A549 treated with dexamethasone at 1 μM for 4 hours (cell line): ENCODE measurements at places on chromosomes 11 and 22. TPM values are rescaled to one million over a fixed set of nuclear protein-coding genes. Genes with fewer than 3 reads are reported as not detected.

MS4A8 gene
- not detected in 5 replicates for total RNA-seq

THY1 gene
- total RNA-seq = 12.7 to 17.5 TPM (median 15.1 TPM) in 5 replicates

SNX32 gene
- total RNA-seq = 0.03 to 0.08 TPM (median 0.04 TPM) in 3 of 5 replicates, not detected in the others

HTR3A gene
- total RNA-seq = not detected in 5 replicates

OR51B5 gene
- 0.06 TPM in 1 of 5 replicates, not detected in the others for total RNA-seq

DGAT2 gene
- total RNA-seq = 1.2 to 1.9 TPM (median 1.5 TPM) in 5 replicates

OR8H2 gene
- not detected in 5 replicates for total RNA-seq

PTPRCAP gene
- 0.18 to 0.39 TPM (median 0.28 TPM) in 5 replicates for total RNA-seq

APOBEC3B gene
- total RNA-seq = 26.4 to 32.3 TPM (median 29.2 TPM) in 5 replicates

SLC22A12 gene
- not detected in 5 replicates for total RNA-seq

OR8D1 gene
- total RNA-seq = not detected in 5 replicates

KCNQ1 gene
- 0.52 to 0.75 TPM (median 0.60 TPM) in 5 replicates for total RNA-seq

CLDN5 gene
- total RNA-seq = not detected in 5 replicates

CARD16 gene
- not detected in 5 replicates for total RNA-seq

AIFM3 gene
- total RNA-seq = 1.9 to 3.5 TPM (median 3.0 TPM) in 5 replicates

OR5M8 gene
- not detected in 5 replicates for total RNA-seq

XKR3 gene
- total RNA-seq = not detected in 5 replicates

C11orf21 gene
- total RNA-seq = not detected in 5 replicates

MRGPRD gene
- total RNA-seq = not detected in 5 replicates

GGTLC3 gene
- not detected in 5 replicates for total RNA-seq

ETS1 gene
- 25.4 to 32.7 TPM (median 29.4 TPM) in 5 replicates for total RNA-seq

FADS2 gene
- total RNA-seq = 329 to 455 TPM (median 388 TPM) in 5 replicates

GPR83 gene
- 0.07 to 0.17 TPM (median 0.13 TPM) in 5 replicates for total RNA-seq

UBQLNL gene
- 0.05 TPM in 1 of 5 replicates, not detected in the others for total RNA-seq

NLRP14 gene
- total RNA-seq = not detected in 5 replicates

GRAP2 gene
- total RNA-seq = 0.12 TPM in 1 of 5 replicates, not detected in the others

C11orf52 gene
- total RNA-seq = 0.15 to 0.45 TPM (median 0.26 TPM) in 5 replicates

GSTP1 gene
- 1,418 to 1,585 TPM (median 1,568 TPM) in 5 replicates for total RNA-seq

RSF1 gene
- total RNA-seq = 13.4 to 21.7 TPM (median 16.7 TPM) in 5 replicates

SMC1B gene
- total RNA-seq = 0.02 to 0.05 TPM (median 0.03 TPM) in 4 of 5 replicates, not detected in the other

SPI1 gene
- total RNA-seq = 0.19 to 0.21 TPM in 2 of 5 replicates, not detected in the others

HPX gene
- total RNA-seq = 0.31 to 0.55 TPM (median 0.40 TPM) in 5 replicates

TMEM25 gene
- total RNA-seq = 0.28 to 0.70 TPM (median 0.45 TPM) in 5 replicates

TOMM22 gene
- total RNA-seq = 67.2 to 88.7 TPM (median 77.4 TPM) in 5 replicates

LMNTD2 gene
- total RNA-seq = 1.6 to 3.4 TPM (median 2.4 TPM) in 5 replicates

SYNGR1 gene
- 9.4 to 11.9 TPM (median 10.2 TPM) in 5 replicates for total RNA-seq

PIWIL4 gene
- 0.12 to 0.31 TPM (median 0.14 TPM) in 5 replicates for total RNA-seq

KIRREL3 gene
- 9.2 to 11.0 TPM (median 10.4 TPM) in 5 replicates for total RNA-seq

ACTN3 gene
- total RNA-seq = 0.04 to 0.06 TPM (median 0.04 TPM) in 4 of 5 replicates, not detected in the other

SLC22A6 gene
- not detected in 5 replicates for total RNA-seq
